ENCODE measurements at places on chromosomes 11 and 22.

GRCh38 chr11:110069158-110069737 lies 23.9 kb upstream of the ZC3H12C start:
- peak; percentile 60 for DNase-seq

DNA sequence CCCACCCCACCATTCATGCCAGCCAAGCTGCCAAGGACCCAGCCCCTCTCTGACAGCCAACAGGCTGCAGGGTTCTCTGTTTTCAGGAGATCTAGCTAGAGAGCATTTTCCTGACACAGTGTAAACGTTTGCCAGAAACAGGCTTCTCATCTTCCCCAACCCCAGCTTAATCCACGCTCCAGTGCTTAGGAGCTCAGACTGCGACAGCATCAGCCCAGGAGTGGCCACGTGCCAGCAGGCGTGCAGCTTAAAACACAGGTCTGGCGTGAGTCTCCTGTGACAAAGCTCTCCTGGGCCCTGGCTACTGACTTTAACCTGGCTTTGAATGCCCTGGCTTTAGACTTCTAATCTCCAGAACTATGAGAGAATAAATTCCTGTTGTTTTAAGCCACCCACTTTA lies 66.6 kb downstream of the GALNT18 start:
- DNase-seq = no peak

DNA sequence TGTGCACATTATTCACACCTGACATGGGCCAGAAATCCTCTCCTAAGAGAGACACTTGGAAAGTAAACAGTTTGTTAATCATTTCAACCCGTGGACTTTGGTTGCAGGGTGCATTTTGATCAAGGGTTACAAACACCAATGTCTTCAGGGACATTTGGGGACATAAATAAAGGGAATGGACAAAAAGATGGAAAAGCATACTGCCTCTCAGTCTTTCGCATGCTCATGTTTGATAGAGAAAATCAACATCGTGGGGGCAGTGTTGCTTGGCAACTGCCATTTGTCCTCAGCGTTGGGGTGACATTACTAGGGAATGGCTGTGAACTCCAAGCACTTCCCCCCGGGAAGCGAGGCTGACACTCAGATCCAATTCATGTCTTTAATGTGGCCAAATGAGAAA lies 114.7 kb upstream of the OR4B1 start:
- no peak for DNase-seq

DNA sequence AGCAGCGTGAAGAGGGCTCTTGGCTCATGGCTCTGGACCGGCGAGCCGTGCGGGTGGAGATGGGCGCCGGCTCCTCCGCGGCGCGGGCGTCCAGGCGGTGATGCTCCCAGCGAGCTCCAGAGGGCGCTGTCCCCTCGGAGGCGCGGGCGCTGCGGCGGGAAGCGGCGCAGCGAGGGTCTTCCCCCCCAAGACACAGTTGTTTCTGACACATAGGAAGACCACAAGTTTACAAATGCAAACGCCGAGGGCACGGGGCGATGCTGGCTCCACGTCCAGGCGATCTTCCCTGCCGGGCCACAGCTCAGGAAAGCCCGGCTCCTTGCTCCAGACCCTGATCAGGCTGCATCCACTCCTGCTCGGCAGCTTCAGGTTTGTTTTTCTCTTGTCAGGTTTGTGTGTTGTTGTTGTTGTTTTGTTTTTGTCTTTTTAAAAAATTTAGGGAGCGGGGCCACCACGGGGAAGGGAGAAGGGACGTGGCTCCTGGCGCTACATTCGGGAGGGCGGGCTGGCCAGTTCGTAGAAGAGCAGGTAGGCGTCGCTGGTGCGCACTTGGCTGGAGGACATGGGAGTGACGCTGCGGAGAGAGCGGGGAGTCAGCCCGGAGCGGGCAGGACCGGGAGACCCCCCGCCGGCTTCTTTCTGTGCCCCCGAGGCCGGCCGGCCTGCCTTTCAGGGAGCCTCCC lies 10.0 kb upstream of the MFRP start:
- peak; percentile 87 for DNase-seq

DNA sequence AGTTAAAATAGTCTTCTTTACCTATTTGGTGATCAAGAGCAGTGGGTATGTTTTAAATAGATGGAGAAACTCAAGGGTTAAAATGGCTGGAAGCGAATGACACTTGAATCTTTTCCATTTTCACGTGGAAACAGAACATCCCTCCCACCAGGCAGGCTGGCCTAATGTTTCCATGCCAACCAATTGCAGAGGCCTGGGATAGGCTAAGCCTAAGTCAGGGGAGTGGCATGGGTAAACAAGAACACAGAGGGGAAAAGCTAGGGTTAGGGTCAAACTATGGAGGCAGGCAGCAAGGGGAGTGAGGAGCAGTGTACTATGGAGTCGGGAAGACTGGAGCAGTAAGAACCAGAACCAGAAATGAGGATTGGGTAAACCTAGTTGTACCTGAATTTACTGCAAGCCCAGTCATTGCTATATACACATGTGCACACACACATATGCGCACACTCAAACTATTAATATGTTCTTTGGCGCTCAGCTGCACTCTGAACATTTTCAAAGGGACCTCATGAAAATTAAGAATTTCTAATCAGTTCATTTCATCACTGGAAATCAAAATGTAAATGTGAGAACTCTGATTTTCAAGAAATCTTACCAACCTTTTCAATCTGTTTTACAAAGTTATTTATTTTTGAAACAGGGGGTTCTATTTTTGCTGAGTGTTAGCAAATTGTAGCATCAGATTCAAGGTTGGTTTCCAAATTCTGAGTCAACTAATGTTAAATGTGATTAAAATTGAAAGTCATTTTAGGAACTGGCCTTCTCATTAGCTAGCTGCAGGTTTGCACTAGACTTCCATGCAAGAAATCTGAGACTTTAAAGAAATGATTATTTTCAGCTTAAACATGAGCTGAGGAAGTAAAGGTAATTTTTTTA lies 327.0 kb upstream of the CCDC90B start:
- DNase-seq = peak; percentile 55

GRCh38 chr11:24760681-24761080 lies 263.8 kb downstream of the LUZP2 start:
- no peak for DNase-seq

GRCh38 chr11:9047964-9048523 lies 43.4 kb downstream of the SCUBE2 start:
- DNase-seq = peak; percentile 37

DNA sequence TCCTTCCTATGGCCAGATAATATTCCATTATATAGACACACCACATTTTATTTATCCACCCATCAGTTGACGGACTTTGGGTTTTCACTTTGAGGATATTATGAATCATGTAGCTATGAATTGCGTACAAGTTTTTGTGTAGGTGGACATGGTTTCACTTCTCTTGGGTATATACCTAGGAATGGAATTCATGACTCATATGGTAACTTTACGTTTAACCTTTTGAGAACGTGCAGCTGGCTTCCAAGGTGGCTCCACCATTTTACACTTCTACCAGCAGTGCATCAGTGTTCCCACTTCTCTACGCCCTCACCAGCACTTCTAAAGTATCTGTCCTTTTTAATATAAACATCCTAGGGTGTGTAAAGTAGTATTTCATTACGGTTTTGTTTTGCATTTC lies 112.0 kb downstream of the PLEKHA7 start:
- no peak for DNase-seq

DNA sequence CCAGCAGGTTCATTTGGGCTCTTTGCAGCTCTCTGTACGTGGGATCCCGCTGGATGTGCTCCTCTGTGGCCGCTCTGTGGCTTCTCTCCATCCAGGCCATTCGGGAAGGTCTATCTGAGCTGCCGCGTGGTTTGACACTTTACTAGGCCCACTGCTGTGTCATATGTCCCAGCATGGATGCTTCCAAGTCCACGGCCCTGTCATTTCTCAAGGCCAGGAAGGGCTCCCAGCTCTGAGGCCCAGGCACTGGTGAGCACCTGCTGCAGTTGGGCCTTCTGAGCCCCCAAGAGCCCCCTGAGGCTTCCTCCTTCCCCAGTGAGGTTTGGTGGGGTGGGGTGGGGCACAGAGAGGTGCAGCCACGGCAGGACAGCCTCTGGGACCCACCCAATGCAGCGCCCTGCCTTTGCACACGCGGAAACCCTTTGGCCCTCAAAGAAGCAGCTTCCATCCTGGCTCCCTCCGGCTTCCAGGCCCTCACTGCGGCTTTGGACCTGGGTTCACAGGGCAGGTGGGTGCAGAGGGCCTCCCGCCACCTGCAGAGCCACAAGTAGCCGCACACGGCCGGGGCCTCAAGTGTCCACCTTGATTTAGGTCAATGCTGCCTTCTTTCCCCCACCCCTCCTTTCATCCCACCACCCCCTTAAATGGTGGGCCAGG lies 44.5 kb upstream of the FGF3 start:
- DNase-seq = peak; percentile 37

DNA sequence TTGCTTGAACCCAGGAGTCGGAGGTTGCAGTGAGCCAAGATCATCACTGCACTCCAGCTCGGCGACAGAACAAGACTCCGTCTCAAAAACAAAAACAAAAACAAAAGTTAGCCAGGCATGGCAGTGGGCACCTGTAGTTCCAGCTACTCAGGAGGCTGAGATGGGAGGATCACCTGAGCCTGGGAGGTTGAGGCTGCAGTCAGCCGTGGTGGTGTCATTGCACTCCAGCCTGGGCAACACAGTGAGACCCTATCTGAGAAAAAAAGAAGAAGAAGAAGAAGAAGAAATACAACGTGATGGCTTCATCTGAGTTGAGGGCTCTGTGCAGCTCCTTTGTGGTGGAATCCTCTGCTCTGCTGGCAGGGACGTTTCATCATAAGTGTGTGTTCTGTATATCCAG lies 10.0 kb upstream of the TNNT3 start:
- no peak for DNase-seq

DNA sequence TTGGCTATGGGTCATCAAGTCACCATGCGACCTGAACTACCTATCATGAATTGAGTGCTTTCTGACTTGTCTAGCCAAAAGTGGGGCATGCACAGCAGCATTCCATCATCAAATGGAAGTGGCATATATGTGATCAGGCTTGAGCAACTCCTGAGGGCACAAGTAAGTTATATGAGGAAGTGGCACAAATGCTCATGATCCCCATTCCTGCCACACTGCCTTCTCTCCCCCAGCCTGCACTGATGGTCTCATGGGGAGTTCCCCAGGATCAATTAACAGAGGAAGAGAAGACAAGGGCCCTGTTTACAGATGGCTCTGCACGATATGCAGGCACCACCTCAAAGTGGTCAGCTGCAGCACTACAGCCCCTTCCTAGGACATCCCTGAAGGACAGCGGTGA lies 21.8 kb downstream of the MS4A4E start:
- no peak for DNase-seq

- no peak for DNase-seq
Measured at GRCh38 chr11:110829873-110830272, 117.6 kb upstream of the ARHGAP20 start.

DNA sequence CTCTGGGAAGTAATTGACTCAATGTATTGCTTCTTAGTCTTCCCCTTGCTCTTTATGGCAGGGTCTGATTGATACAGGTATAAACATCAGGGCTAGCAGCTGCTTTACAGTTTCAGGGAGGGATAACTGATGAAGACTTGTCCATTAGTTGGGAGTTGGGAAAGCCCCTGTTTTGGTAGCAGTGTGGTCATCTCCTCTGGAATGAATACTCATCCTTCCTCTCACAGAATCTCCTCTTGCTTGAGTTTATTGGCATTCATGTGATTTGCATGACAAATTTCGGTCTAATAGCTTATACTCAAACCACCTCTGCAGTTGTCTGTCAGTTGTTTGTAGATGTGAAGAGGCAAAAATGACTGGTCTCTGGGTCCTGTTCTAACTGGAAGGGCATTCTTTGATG lies 79.7 kb downstream of the FAT3 start:
- DNase-seq = no peak

GRCh38 chr11:25844811-25845210 lies 487.1 kb upstream of the ANO3 start:
- DNase-seq = no peak

DNA sequence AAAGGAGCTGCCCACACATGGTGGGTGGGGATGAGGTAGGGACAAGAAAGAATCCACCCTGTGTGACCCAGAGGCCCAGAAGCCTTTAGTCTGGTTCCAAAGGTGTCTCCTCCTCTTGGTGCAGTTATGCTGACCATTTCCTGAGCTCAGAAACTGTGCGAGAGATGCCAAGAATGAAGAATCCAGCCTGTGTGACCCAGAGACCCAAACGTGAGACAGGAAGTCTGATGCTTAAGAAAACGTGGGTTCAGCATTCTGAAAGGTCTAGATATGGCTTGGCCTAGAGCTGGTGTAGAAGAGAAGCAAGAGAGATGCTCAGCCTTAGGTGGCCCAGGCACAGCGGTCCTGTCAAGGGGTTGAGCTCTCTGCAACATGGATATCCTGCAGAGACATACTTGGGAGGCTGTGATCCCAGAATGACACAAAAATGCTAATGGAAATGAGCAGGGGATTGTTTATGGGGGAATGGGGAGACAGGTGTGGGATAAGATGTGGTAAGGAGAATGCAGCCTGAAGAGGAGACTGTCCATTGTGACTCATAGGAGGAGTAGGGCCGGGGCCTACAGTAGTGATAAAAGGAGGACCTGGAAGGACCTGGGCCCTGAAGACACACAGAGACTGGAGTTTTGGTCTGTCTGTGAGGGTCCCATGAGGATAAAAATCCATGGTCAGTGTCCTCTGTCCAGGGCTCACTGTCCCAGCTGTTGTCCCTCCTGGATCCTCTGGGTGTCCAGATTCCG lies 79.0 kb downstream of the ZNF280B start:
- DNase-seq = no peak

DNA sequence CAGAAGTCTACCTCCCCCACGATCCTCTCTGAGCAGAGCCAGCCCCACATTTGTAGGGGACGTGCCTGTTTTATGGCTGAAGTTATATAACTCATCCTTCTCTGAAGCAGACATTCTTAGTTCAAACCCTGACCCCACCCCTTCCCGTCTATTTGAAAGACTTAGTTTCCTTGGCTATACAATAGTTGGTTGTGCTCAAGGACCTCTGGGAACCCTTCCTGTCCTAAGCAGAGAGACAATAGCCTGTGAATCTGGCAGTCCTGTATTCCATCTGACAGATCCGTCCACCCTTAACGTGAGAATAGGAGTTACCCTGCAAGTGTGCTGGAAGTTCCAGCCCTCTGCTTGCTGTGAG lies 75.2 kb downstream of the MN1 start:
- no peak for DNase-seq

DNA sequence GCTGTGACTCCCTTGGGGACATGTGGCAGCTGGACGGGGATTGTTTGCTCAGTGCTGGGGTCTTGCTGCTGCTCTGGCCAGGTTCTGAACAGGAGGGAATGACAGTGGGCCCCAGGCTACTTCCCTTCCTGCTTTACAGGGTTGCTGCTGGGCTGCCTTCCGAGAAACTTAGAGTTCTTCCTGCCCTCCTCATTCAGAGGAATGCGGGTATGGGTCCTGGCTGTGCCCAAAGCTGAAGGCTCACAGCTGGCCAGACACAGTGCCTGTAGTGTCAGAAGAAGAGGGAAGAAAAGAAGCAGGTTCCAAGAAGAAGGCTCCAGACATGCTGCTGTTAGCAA lies 108.3 kb upstream of the PARVA start:
- peak; percentile 80 for DNase-seq

DNA sequence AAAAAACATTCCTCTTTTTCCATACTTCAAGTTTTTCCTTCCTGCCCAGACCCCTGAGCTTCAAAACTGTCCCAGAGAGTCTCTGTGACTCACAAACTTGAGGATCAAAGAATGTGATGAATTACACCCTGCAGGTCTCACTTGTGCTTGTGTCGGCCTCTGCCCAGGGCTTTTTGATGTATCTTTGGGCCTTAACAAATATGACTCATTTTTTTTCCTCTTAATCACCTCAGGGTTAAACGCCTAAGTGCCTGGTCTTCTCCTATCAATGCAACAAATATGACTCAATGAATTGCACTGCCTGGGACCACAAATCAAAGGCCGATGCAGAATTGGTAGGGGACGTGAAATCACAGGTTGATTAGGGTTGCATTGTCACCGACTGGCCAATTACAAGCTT lies 267.7 kb downstream of the LARGE1 start:
- DNase-seq = peak; percentile 81

GRCh38 chr11:130550150-130550549 lies 101.7 kb downstream of the ADAMTS15 start:
- DNase-seq = no peak
